ENCODE measurements at places on chromosomes 6 and 20.

GRCh38 chr6:11650025-11650696, 112.6 kb downstream of the TMEM170B start:
- DNase-seq = peak; percentile 89

DNA sequence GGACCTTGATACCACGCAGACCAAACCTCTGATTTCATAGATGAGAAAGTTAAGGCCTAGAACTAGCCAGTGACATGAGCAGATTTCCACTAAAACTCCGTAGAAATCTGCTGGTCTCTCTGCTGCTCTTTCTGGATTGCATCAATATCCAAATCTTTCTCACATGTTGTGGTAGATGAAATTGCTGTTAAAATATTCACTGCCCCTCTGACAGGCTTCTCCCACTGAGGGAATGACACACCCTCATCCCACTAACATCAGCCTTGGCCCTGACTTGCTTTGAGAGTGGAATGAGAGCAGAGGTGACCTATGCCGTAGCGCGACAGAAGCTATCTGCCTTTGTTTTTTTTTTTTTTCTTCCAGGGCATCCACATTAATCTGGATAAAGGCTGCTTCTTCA, 20.4 kb upstream of the EXOC2 start:
- DNase-seq = no peak

GRCh38 chr20:49779972-49780371, 32.7 kb upstream of the SLC9A8 start:
- DNase-seq = no peak

DNA sequence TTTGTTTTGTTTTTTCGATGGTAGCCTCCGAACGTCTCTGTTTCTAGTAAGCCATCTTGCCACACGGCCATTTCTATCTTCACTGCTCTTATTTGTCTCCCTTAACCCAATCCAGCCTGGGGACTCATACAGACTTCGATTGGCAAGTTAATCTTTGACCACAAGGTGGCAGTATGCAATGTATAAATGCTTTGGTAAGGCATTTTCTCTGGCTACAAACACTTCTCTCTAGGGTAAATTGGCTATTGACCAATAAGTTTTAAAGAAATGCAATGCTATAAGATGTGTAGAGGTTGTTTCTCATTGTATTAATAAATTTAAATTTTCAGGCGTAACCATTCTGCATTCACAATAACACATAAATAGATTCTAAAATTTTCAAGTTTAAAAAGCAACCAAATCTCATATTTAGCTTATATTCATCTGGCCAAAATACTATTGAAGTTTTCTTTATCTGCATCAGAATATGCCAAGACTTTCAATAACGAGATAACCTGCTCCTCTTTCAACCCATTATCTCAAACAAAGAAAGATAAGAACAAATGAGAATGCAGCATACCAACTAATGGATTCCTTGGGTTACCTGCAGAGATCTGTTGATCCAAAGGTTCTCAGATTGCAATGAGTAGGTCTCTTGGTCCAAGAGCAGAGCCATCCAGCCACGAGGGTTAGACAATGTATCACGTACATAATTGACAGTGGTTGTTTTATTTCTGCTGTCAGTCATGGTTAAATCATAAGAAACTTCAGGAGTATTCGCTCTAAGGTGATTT, 231.9 kb downstream of the PKHD1 start:
- peak; percentile 51 for DNase-seq

- peak; percentile 52 for DNase-seq
These were observed 13.9 kb upstream of the IPCEF1 start for GRCh38 chr6:154370545-154370944.

- peak; percentile 64 for DNase-seq
These were observed 146.9 kb downstream of the MACROD2 start for GRCh38 chr20:14142171-14142570.

- peak; percentile 85 for DNase-seq
These were observed 764 bp upstream of the SNAP25 start for GRCh38 chr20:10217721-10218410.

DNA sequence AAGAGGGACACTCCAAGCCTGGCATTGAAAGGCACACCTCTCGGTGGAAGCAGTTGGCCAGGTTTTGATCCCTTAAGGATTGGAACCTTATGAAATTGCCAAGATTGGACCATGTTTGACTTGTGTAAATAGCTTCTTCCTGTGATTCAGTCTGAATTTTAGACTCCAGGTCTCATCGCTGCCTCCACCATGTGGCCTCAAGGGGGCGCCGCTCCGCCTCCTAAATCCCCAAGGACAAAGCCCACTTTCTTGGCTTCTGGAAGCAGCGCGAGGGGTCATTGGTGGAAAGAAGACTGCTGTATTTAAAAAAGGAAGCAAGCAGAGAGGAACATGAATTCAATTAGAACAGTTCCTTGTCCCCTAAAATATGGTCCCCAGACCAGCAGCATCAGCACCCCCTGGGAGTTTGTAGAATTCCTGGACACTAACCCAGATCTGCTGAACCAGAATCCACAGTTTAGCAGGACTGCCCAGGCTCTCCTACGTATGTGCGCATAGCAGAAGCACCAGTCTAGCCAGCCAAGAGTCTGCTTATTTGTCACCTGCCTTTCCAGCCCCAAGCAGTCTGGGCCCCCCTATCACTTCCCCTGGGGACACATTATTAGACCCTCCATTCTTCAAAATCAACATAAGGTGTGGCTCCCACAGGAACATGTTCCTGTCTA, 108.5 kb downstream of the LY86 start:
- peak; percentile 76 for DNase-seq

DNA sequence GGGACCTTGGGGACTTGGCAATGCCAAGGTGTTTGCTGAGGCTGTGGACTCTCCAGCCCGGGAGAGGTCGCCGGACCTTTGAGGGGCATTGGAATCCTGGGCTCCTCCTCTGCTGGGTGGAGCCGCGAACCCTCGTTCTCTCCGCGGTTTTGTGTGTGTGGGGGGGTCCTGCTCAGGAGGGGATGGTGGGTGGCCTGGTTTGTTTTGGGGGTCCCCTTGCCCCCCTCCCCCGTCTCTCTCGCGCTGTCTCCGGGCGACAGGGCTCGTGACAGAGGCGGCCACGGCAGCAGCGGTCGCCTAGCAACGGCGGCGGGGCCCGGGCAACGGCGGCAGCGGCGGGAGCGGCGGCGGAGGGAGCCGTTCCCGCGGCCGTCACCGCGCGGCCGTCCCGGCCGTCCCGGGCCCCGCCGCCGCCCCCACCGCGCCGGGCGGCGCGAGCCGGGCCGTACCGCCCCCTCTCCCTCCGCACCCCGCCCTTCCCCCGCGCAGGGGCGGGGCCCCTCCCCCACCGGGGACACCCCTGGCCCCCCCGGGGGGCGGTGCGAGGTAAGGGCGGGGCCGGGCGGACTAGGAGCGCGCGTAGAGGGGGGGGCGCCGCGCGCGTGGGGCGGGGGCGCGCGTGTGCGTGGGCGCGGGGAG, 7.8 kb downstream of the SYNGAP1 start:
- peak; percentile 32 for DNase-seq
